ENCODE measurements at places on chromosomes 12 and 14.

GRCh38 chr14:100289916-100290606, 16.2 kb downstream of the SLC25A29 start:
- DNase-seq: no peak

GRCh38 chr14:34059925-34060650, 109.2 kb upstream of the EGLN3 start:
- peak; percentile 49 for DNase-seq

- DNase-seq: no peak
Observed at GRCh38 chr14:69682136-69682535, 70.7 kb downstream of the SUSD6 start.

GRCh38 chr14:91496790-91497189, 13.3 kb downstream of the PPP4R3A start:
- DNase-seq: no peak

- DNase-seq: no peak
Observed at GRCh38 chr14:68297876-68298468, 478.4 kb downstream of the RAD51B start.

DNA sequence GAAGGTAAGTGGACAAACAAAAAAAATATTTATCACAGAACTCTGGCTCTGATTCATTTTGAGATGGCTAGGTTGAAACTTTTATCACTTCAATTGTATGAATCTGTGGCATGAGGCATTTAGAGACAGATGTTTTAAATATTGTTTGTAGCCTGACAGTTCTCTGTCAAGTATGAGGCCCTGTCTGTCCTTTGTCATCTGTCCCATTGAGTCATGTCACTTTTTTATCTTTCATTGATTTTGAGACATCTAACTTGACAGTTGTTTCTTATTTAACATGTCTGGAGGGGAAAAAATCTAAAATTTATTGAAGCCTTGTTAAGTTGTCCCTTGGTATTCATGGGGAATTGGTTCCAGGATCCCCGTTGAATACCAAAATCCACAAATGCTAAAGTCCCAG, 829.5 kb downstream of the FSCB start:
- no peak for DNase-seq

- DNase-seq: no peak
Observed at GRCh38 chr14:33118668-33119067, 180.0 kb downstream of the NPAS3 start.

DNA sequence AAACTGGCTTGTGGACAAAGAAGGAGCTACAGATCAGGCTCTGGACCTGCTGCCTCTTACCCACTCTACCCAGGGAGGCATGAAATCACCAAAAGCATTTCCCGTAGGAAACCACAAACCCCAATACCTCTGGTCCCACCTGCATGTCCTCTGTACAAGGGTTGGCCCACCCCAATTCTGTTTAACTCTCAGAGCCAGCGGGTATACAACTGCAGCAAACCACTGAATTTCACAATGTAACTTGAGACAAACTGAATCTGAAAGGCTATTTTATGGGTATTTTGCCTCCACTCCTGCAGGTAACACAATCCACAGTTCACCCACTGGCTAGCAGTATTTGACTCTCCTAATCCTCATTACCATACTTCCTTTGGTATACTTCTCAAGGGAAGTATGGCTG, 16.5 kb downstream of the SIX1 start:
- DNase-seq: no peak

- DNase-seq: no peak
Observed at GRCh38 chr14:92938235-92938875, 15.4 kb downstream of the CHGA start.

- no peak for DNase-seq
Observed at GRCh38 chr14:29629839-29630238, 297.8 kb downstream of the PRKD1 start.

- DNase-seq: no peak
Observed at GRCh38 chr12:49511410-49511809, 27.4 kb upstream of the KCNH3 start.

DNA sequence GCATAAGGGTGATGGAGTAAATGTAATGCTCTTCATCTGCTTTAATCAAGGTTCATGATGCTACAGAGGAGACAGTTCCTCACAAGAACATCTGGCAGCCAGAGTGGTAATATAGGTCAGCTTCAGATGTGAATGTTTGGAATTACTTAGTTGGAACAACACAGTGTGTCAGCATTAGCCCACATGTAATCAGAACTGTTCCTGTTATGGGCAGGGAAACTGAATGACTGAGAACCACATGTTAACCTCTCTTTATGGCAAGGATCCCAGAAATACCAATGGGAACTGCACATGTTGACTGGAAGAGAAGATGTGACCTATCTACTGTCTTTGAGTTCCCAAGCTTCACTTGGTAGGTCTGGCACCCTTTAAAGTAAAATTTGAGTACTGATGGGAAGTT, 390.1 kb upstream of the PDE3A start:
- no peak for DNase-seq

GRCh38 chr12:24854908-24855307, 94.0 kb downstream of the BCAT1 start:
- DNase-seq: no peak

- no peak for DNase-seq
Observed at GRCh38 chr12:81811061-81811777, 52.1 kb upstream of the PPFIA2 start.

GRCh38 chr12:15522574-15523187, 200.4 kb downstream of the PTPRO start:
- DNase-seq: no peak

DNA sequence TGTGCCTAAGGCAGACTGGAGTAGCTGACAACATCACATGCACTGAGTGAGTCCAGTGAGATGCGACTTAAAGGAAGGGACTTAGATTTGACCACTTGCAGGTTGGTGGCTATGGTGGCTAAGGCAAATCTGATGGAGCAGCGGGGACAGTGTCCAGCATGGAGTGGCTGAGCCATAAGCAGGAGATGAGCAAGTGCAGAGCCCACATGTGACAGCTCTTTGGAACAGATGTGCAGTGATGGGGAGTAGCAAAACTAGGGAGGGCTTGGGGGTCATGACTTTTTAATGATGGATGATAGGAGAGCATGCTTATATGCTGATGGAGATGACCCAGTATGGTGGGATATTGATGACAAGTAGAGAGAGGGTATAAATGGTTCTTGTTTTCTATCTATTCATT, 80.2 kb downstream of the PELI2 start:
- DNase-seq: no peak

DNA sequence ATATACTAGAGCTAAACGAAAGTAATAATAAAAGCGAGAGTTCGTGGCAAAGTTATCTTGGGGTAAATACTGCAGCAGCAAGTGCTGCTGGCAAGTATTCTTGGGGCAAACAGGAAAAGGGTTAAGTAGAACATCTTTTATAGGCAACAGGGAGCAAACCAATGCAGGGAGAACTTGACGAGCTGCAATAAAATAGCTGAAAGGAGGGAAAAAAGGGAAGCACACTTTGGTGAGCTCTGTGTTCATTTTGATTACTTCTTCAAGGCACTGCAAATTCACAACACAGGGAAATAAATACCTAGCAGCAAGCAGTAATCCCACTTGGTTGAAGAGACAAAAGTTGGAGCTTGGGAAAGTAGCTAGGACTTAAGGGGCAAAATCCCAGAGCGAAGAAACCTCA, 42.3 kb upstream of the TTC7B start:
- DNase-seq: no peak

DNA sequence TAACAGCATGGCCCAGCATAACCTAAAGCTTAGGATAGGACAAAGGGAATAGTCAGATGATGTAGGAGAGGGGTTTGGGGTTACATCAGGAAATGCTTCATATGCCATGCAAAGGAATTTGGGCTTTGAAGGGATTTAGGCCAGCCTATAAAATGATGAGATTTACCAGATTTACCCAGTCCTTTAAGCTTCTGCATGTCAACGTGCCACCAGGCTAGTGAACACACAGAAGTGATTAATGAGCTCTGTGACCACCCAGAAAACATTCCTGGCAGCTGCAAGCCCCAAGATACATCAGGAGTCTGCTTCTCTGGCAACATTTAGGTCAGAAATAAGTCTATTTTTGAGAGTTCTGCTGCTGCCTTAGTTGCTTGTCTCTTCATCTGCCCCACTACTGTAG, 118.3 kb downstream of the LRIG3 start:
- no peak for DNase-seq

GRCh38 chr12:110640275-110641025, 26.5 kb downstream of the TCTN1 start:
- DNase-seq: no peak

DNA sequence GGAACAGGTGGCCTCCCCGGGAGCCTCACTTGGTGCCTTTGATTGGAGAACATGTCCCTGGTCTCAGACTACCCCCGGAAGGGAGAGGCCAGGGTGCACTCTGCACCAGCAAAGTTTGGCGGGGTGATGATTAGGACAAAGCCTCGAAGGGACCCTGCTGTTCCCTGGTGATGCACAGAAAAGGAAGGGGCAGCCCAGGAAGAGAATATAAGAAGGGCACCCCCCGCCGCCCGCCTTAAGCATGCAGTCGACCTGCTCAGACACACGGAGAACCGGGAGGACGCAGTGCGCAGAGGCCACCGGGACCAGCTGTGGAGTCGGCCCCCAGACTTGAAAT, 6.9 kb downstream of the SCARB1 start:
- DNase-seq: no peak

GRCh38 chr12:117900561-117900960, 68.2 kb downstream of the KSR2 start:
- DNase-seq: no peak

DNA sequence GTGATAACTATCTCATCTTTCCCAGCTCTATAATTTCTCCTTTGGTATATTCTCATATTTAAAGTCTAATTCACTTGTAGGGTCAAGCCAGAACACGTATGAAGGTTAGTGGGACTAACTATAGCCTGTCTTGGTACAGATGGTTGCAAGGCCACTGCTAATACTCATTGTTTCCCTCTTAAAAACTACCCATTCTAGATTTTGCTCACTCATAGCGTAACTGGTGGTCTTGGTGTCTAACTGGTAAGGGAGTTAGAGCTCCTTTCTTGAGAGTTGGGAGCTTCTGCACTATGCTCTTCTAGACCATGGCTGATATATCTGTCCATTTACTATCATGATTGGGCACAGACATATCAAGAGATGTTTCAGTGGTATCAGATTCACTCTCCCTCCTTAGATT, 8.8 kb downstream of the MGP start:
- no peak for DNase-seq

GRCh38 chr12:109513977-109514376, 36.5 kb downstream of the UBE3B start:
- DNase-seq: no peak

DNA sequence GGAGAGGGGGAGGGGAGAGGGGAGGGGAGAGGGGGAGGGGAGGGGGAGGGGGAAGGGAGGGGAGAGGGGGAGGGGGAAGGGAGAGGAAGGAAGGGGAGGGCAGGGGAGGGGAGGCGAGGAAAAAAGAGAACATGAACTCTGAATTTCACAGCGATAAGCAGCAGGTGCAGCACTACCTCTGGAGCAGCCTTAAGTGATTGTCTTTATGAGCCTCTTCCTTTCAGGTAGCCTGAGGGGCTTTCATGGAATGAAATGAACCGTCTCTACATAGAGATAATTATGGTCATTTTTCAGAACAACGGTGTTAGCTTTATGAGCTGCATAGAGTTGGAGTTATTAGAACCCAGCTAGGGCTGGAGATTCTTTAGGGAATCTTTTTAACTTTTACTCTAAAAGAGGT, 18.1 kb upstream of the PTCSC3 start:
- no peak for DNase-seq

- no peak for DNase-seq
Observed at GRCh38 chr12:68959891-68960464, 27.0 kb upstream of the CPM start.

- no peak for DNase-seq
Observed at GRCh38 chr14:85613496-85613895, 83.6 kb downstream of the FLRT2 start.

DNA sequence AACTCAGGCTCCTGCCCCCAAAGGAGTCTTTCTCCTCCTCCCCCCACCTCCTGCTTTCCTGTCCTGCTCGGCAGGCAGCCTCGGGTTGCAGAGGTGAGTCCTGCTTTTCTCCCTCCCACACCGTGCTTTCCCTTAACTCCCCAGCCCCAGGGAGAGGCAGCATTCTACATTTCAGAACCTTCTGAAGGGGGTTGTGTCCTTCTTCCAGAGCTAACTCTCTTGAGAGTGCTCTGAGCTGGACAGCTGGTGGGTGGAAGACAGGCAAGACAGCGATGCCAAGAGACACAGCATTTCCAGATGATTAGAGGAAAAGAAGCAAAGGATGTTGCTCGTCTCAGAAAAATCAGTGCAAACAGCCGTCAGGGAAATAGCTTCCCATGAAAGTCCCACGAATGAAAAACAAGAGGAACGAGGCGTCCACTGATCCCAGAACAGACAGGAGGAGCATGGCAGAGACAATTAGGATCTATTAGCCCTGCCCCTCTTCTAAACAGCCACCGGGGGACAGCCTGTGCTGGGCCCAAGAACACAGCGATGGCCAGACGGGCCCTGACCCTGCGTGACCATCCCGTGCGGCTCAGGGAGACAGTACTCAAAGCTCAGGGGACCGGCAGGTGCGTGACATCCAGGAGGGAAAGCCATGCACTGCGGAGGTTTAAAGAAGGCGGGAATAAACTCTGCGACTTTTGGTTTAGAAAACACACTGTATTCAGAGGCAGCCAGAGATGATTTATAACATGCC, 216.5 kb upstream of the RTL1 start:
- no peak for DNase-seq

All from stimulated activated CD4-positive, alpha-beta T cell treated with anti-CD3 and anti-CD28 coated beads, TNF-alpha, amount 100 ng/mL, for 24 hours (primary cell).